Diencephalon (tissue), 1 donor: ENCODE measurements at places on chromosomes 7 and 10. TPM values are rescaled to one million over a fixed set of nuclear protein-coding genes. Genes with fewer than 3 reads are reported as not detected.

SFTPA2 gene
- not detected for total RNA-seq

PPP1R3A gene
- not detected for total RNA-seq

MICALL2 gene
- 8.1 TPM for total RNA-seq

NRBF2 gene
- total RNA-seq: 20.1 TPM

RARRES2 gene
- 10.8 TPM for total RNA-seq

IL6 gene
- not detected for total RNA-seq
